ENCODE measurements at places on chromosomes 2 and 18.

- DNase-seq = no peak
Measured at GRCh38 chr2:162480067-162480466, 136.1 kb downstream of the GCA start.

GRCh38 chr2:239318151-239318611 is 82.6 kb downstream of the HDAC4 start:
- no peak for DNase-seq

DNA sequence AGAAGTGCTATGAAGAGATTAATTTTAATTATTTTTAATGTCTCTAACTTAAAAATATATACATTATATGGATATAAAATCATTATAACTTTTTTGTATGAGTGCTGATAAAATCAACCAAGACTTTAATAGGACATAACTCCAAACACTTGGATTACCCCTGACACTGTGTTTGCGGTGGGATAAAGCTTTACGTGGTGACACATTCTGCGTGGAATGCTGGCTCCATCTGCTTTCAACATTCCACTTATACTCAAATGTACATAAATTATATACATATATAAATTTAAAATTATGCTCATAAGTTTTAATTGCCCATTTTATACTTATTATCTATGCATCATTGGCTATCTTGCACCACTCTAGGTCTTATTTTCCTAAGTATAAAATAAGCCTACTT is 30.5 kb downstream of the LINC00305 start:
- no peak for DNase-seq

GRCh38 chr18:55141318-55141717 is 182.1 kb upstream of the CCDC68 start:
- no peak for DNase-seq

- DNase-seq = no peak
Measured at GRCh38 chr2:191959209-191959608, 112.3 kb upstream of the CAVIN2 start.

- no peak for DNase-seq
Measured at GRCh38 chr2:15040429-15041084, 408.0 kb downstream of the LRATD1 start.

- DNase-seq = no peak
Measured at GRCh38 chr2:191228861-191229260, 16.3 kb upstream of the MYO1B start.

GRCh38 chr2:123144082-123144481 is 881.0 kb upstream of the CNTNAP5 start:
- DNase-seq = no peak

DNA sequence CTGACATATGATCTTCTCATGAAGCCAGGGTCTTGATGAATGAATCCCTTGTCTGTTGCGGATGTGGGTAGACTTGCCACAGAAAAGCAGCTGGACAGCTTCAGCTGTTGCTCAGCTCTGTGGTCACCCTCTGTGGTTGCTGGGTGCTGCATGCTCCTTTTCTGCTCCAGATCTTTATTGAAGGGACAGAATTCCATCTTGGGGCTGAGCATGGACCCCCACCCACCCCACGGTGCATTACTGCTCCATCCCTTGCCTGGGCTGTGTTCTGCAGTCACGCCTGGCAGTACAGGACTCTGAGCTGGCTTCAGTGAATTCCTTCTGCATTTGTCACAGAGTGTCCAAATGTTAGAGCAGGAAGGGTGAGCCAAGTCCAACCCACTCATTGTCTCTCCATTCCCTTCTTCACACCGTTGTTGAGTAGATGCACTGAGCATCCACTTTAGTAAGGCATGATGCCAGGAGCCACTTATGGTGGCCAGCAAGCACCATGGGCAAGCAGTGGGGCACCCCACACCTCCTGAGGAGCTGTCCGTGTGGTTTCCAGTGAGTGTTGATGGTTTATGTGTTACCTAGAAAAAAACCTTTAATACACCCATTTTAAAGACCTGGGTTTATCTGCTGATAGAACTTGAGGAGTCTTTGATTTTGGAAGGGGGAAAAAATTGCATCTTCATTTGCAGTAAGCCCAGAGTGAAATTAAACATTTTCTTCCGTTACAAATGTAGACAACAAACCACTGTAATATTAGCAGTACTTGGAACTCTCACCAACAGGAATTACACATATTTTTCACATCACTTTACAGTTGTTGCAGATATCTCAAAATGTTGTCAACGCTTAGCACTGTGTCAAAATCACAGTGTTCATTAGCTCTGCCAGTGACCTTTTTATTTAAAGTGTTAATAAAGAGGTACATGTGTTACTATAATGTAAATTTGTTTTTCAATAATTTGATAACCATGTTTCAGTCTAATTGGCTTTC is 14.7 kb upstream of the ITGB6 start:
- no peak for DNase-seq

DNA sequence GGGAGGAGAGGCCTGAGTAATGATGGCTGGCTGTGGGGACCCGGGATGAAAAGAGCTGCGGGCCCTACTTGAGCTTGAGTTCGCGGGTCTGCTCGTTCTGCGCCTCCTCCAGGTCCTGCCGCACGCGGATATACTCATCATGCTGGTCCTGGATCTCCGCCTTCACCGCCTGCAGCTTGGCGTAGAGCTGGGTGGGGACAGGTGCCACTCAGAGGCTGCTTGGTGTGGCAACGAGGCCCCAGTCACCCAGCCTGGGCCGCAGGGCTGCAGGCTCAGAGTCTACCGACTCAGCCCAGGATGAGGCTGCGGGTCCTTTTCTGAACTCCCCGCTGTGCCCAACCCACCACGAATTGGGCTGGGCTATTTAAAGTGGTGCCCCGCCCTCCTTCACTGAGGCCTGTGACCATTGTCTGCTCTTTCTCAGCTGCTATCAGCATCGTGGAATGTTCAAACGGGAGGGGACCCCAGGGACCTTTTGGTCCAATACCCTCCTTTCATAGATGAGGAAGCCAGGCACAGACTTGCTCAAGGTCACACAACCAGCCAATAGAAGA is 28.0 kb downstream of the KIF3C start:
- DNase-seq = no peak

DNA sequence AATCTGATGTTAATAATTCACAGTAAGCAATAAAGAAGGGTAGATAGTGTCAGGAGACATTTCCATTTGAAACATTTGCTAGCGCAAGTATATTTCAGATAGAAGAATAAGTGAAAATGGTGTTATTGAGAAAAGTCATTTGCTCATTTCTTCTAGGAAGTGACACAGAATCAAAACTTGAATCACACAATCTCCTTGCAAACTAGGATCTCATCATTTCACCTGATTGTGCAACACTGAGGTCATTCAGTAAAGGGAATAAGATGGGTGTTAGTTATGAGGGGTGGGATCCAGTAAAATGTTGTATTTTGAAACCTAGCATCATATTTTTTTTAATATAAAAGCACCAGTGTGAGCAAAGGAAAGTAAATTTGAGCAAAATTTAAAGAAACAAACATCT is 208.0 kb upstream of the KCNJ3 start:
- no peak for DNase-seq

DNA sequence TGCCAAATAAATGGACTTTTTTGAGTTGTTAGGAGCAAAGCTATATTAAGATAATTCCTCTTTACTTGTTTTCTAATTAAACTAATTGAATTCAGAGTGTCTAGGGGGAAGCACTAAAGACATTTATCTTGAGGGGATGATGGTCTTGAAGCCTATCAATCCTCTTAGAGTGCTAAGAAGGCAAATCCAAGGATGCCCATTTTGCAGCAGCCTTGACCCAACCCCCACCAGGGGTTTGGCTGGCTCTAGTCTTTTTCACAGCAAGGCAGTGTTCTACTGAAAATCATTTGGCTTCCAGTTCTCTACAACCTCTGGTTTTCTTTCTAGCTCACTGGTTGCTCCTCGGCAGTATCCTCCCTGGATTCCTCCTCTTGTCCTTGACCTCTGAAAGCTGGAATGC is 6.5 kb upstream of the RAX start:
- DNase-seq = no peak

GRCh38 chr2:46422717-46423394 is 56.5 kb upstream of the TMEM247 start:
- DNase-seq = no peak

DNA sequence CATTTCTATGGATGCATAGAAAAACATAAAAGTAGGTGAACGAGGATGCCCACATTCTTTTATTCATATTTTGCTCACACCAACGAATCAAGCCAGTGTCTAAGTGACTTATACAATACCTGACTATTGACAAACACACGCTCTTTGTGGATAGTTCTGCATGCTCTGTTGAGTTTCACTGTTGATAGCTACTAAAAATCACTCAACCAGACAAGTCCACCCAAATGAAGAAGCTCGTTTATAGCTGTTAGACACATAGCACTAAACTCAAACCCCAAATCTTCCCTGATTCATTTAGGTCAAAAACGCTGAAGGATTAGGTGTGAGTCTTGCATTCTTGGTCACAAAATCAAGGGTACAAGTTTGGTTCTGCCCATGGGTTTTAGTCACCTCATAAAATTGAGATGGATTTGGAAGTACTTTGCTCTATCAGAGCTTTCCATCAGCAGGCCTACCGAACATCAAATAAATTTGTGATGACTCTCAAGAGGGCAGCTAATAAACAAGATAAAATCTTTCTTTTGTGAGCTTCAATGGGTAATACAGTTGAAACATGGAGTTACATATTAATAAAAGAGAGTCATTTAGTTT is 92.7 kb upstream of the ETAA1 start:
- no peak for DNase-seq

DNA sequence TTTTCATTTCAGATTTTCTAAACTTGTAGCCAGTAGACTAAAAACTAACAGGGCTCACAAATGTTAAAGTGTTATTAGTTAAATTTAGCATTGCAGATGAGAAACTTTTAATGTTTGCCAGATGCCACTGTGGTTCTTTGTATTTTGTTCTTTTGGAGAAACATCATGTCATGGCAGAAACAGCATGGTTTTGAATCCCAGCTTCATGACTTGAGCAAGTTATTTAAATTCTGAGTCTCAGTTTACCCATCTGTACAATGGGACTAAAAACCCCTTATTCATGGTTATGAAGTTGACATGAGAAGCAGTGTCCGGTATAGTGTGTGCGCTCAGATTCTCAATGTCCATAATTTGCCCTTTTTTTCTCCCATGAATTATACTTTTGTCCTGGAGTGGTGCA is 56.5 kb downstream of the MAPRE2 start:
- no peak for DNase-seq

Data from Kasumi-1 (cell line).